Epithelial cell of prostate (primary cell): ENCODE measurements at places on chromosomes 6 and 20.
A peak's percentile ranks its signal among the peaks of the same experiment; 100 is the strongest.

- no peak for DNase-seq
These were observed 75.0 kb upstream of the SULF2 start for GRCh38 chr20:47860049-47860830.

DNA sequence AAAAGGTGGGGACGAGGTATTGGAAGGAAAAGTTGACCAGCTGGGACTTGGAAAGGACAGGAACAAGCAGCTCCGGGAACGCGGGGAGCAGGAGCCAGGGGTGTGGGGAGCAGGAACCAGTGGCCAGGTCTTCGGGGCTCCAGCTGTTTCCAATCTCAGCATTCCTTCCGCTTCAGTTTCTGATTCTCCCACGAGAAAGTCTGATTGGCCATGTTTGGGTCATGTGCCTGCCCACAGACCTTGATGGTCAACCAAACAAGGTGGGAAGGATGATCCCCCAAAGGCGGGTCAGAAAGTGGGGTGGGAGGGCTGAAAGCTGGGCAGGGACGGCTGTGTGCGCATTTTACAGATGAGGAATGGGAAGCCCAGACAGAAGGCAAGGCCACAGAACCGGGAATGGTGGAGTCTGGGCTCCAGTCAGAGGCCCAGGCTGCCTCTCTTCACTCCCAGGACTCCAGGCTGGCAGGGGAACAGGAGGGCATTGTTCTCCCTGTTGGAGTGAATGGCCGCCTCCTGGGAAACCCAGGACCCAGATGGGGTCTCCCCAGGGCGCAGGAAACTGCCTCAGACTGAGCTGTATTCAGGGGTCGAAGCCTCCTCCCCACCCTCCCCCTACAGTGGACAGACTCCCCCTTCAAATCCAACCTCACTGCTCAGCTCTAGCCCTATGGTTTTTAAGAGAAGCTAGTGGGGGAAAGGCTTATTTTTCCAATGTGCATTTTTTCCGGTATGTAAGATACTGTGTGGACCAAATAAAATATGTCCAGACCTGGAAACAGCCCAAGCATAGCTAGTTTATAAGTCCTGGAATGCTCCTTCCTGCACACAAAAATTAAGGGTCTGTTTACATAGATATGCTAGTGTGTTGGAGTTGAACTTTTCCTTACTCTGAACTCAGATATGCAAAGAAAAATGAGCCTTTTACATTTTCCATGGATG is 12.2 kb upstream of the PTGIS start:
- no peak for DNase-seq

- no peak for DNase-seq
These were observed 93.2 kb downstream of the NKAIN2 start for GRCh38 chr6:123896869-123897268.

GRCh38 chr6:81985191-81985590 is 232.7 kb upstream of the TENT5A start:
- DNase-seq, result no peak

GRCh38 chr6:81984599-81984998 is 232.1 kb upstream of the TENT5A start:
- no peak for DNase-seq

DNA sequence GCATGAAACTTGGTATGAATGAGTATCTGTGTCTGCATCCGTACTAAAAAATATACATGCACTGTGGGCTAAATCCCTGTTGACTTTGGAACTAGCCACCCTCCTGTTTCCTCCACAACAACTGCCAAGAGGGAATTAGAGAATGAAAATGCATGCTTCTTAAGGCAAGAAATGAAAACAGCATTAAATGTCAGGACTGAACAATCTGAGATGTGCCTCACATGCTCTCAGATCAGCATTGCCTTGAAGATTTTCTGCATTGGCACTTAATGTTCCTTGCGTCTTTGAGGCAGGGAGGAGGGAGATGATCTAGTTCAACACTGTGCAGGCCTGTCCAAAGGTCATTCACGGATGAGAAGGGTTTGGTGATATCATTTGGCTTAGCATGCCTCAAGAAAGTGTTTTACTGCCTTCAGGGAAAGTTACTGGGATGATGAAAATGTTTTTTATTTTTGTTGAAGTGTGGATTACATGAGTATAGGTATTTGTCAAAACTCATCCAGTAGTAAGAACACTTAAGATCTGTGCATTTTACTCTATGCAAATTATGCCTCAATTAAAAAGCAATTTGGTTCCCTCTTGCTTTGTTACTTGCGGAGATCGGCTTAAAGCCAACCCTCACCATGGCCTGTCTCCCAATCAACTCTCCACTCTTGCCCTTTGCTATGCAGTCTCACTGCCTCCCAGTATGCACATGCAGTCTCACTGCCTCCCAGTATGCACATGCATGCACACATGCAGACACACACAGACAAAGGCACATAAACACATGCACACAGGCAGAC is 47.5 kb upstream of the RIN2 start:
- no peak for DNase-seq

- DNase-seq, result no peak
These were observed 88.8 kb downstream of the SASH1 start for GRCh38 chr6:148431413-148431812.

DNA sequence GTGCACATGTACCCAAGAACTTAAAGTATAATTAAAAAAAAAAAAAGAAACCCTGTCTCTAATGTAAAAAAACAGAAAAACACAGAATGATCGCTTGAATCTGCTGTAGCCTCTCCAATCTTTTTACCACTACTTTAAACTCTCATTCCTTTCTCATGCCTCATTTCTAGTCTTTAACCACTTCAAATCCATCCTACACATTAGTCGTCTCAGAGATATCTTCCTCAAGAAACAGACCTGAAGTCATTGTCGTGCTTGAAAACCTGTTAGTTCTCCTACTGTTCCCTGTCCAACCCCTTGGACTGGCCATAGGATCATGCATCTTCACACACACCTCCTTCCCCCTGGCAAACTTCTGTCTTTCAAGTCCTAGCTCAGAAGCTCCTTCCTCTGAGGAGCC is 112.1 kb upstream of the BCLAF1 start:
- DNase-seq, result no peak

DNA sequence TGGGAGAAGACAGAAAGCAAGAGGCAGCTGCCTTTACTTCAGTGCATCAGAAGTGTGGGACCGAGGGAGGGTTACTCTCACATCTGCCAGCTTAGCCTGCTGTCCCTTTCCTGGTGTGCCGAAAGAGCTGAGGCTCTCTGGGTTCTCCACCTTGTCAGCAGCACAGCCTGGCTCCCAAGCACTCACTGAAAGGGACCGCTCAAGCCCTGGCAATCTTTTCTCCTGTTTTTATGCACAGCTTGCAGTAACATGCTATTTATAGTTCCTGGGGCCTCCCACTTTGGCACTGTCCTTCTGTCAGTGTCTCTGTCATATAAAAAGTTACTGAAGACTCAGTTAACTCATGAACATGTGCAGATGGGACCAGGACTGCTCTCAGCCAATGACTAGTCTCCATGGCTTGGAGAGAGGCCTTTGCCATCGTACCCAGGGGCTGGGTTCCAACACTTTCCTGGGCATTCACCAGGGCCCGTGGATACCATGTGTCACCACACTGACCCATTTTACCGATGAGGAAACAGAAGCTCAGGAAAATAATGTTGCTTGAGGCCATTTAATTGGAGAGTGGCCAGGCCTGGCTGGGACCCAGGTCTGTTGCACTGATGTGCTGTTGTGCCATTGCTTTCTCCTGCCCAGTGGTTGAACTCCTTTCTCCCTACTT is 46.2 kb downstream of the PANK2 start:
- no peak for DNase-seq

DNA sequence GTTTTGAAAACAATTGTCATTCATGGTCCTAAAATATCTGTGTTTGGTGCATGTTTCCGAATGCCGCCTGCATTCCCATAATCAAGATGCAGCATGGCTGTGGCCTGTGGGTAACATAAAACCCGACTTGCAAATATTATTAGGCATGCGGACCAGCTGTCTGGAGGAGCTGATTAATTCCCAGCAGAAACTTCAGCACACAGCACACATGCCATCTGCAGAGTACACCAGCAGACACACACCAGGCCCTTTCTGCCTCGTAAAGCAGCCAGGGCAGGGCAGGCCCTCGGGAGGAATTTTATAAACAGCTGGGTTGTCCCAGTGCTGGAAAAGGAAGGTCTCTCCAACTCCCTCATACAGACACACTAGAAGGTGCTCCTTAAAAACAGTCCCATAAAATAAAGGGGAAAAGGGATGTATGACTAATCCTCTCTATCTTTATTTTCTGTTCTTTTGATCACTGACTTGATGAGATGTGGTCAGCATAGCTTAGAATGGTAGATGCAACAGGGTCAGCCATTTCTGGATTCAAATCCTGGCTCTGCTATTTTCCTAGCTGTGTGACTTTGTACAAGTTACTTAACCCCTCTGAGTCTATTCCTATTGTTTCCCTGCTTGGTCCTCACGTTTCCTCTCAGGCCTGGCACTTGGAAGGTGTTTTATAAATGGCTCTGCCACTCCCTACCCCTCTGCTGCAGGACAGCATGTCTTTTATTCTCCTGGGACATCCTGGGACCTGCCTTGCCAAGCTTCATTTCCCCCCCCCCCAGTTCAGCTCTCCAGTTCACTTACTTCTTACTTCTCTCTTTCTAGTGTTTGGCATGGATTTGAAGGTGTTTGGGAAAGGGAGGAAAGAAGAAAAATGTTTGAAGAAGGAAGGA is 85.9 kb upstream of the TRAF3IP2 start:
- DNase-seq, result no peak

GRCh38 chr6:154167126-154167525 is 128.1 kb downstream of the OPRM1 start:
- no peak for DNase-seq

DNA sequence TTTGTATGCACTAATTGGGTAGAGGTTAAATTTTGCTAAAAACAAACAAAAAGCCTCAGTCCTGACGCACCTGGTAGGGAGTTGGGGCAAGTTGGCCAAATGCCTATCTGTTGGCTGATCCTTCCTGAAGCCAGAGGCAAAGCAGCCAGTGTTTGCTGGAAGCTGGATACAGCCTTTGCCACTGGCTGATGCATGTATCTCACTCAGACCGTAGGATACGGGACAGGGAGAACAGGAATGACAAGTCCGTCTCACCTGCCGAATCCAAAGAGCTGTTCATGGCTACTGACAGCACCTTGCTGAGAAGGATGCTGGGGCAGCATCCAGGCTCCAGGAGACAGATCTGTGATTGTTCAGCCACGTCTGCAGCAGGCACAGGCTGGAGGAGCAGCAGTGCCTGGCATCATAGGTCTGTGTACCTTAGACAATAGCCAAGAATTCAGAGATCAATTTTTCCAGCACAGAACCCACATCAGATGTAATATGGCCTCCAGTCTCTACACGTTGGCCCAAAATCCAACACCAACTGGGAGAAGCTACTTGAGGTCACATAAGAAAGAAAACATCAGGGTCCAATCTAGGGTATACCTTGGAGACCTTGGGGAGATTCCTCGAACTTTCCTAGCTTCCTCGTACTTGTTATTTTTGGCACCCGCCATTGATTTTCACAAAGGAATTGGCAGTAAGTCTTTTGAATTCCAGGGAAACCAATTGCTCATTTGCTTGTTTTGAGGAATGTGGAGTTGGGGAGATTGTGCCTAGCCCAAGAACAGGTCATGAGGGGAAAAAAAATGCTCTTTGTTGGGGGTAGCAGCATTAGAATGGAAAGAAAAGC is 108.5 kb upstream of the ARMC2 start:
- no peak for DNase-seq

DNA sequence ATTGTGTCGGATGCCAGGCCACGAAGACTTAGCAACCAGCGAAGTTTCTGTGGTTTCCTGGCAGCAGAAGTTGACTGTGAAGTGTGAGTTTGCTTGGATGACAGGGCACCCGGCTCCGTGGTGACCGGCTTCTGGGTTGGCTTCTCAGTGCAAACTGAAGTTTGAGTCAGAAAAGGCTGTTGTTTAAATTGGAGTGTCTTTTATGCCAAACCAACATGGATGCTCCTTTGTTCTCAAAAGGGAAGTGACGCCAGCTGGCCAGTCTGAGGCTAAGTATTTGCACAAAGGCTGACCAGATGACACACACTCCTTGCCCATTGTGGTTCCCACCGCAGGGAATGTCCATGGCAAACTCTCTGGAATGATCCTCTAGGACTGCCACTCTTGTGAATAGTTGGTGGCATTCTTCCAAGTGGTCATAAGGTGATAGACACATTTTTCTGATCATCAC is 164.8 kb upstream of the QKI start:
- DNase-seq, result no peak

DNA sequence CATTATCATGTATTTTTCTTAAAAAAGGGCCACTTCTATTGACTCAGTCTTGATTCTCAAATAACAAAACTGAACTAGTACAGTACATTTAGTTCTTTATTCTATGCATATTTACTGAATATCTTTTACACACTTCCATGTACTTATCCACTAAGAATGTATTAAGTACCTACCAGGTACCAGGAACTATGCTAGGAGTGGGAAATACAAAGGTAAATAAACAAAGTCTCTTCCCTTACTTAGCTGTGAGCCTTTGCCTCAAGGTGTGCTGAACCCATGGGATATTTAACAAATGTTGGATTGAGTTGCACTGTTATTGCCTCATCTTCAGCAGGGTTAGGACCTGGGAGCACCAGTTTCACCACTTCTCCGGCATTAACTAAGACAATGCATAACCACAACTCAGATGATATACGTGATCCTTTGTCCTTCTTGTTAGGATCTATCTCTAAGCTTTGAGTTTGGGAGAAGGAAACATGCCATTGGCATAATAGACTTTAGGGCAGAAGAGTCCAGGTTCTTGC is 533.9 kb downstream of the TFAP2B start:
- peak; percentile 3 for DNase-seq

DNA sequence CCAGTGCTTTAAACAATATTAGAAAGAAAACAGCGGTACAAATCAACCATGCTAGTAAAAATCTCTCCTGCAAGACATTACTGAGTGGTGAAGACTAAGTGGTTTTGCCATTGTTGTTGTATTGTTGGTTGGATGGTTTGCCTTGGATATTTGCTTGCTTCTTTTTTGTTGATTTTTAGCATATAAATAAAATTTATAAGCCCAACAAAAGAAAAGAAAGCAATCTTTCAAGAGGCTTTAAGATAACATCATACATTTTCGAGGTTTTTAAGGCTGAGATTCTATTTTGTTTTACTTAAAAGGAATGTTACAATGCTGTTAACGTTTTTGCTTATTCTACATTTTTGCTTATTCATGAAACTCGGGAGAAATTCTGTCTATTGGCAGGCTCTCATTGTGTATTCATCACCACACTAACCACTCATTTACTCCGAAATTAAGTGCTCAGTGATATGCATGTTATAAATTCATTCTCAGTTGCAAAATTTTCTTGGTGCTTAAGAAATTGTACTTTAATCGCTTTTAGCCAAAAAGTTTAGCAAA is 139.1 kb downstream of the LAMA2 start:
- DNase-seq, result no peak

- DNase-seq, result no peak
These were observed 38.3 kb downstream of the ARHGAP18 start for GRCh38 chr6:129671442-129672340.
